Keratinocyte (primary cell): ENCODE measurements at places on chromosomes 3 and 15. TPM values are rescaled to one million over a fixed set of nuclear protein-coding genes. Genes with fewer than 3 reads are reported as not detected.
A peak's percentile ranks its signal among the peaks of the same experiment; 100 is the strongest.

Gene LARP6
- 36.5 to 72.9 TPM (median 66.1 TPM) in 3 replicates for polyA plus RNA-seq

DNA sequence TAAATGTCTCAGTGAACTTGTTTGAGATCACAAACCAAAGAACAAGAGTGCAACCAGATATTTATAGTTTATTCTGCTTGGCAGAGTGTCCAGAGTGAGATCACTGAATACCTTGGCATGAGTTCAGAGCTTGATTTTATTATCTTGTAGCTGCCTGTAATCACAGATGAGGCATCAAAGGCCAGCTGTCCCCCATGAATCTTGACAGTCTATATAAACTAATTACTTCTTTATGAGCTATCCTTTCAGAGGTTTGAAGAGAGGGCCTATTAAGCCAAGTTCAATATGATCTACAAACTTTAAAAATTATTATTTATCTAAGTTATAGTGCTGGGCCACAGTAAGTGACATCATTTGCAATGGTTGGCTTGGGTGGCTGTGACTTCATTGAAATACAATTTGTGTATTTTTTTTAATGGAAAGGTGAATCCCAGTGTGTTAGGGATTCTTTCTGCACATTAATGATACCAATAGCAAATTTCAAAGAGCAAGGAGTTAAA, 251.5 kb downstream of the CLSTN2 start:
- H3K4me1 ChIP-seq, result peaks cover 4% of the 10 kb centered on the region
- H3K4me3 ChIP-seq, result no peak overlapping the region
- H3K27me3 ChIP-seq, result no peaks in the 10 kb centered on the region
- no peak for DNase-seq
- H3K36me3 ChIP-seq, result no peaks in the 10 kb centered on the region

- H3K36me3 ChIP-seq, result no peaks in the 10 kb centered on the region
- DNase-seq, result no peak
- H3K4me1 ChIP-seq, result peaks cover 13% of the 10 kb centered on the region
- no peak overlapping the region for H3K4me3 ChIP-seq
Observed at GRCh38 chr15:48603922-48604321, 41.6 kb downstream of the FBN1 start.

Gene GPR149
- polyA plus RNA-seq, result not detected in 3 replicates

DNA sequence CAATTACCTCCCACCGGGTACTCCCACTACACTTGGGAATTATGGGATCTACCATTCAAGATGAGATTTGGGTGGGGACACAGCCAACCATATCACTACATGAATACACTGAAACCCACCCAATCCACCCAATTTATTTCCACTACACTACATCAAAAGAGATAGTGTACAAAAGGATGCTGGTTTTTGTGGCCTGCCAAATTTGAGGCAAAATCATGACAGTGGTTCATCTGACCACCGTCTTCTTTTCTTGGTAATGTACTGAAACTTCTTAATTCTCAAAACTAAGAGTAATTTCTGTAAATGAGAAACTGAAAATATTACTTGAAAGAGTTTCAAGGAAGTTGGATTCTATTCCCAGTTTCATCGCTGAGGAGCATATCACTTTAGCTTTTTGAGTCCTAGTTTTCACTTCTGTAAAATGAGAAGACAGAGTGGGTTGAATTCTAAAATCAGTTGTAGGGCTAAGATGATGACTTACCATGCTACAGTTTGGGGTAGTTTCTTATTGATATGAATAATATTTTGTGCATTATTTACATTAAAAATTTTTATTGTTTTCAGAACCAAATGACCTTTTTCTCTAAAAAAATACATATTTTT, 360.4 kb upstream of the CNTN6 start:
- no peaks in the 10 kb centered on the region for H3K36me3 ChIP-seq
- H3K4me3 ChIP-seq, result no peak overlapping the region
- H3K27me3 ChIP-seq, result no peaks in the 10 kb centered on the region
- no peaks in the 10 kb centered on the region for H3K4me1 ChIP-seq
- no peak for DNase-seq

Gene STAC
- 3.8 to 7.9 TPM (median 7.7 TPM) in 3 replicates for polyA plus RNA-seq

Gene GAP43
- not detected in 3 replicates for polyA plus RNA-seq

DNA sequence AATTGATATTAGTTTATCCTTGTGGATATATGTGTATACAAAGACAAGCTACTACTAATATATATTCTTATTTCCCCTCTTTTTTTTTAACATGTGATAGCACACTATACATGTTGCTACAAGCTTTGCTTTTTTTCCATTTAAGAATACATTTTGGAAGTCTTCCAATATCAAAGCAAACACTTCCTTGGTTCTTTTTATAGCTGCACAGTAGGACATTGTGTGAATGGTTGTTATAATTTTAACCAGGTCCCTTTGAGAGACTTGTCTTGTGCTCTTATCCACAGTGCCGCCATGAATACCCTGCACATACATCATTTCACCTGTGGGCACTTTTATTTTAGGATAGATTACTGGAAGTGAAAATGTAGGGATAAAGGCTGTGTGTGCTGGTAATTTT, 88.7 kb downstream of the CACNA2D3 start:
- no peaks in the 10 kb centered on the region for H3K4me1 ChIP-seq
- H3K27ac ChIP-seq, result no peak overlapping the region
- no peak for DNase-seq
- no peak overlapping the region for H3K4me3 ChIP-seq
- no peaks in the 10 kb centered on the region for H3K36me3 ChIP-seq
- H3K27me3 ChIP-seq, result no peaks in the 10 kb centered on the region

Gene FBXW12
- not detected in 3 replicates for polyA plus RNA-seq

DNA sequence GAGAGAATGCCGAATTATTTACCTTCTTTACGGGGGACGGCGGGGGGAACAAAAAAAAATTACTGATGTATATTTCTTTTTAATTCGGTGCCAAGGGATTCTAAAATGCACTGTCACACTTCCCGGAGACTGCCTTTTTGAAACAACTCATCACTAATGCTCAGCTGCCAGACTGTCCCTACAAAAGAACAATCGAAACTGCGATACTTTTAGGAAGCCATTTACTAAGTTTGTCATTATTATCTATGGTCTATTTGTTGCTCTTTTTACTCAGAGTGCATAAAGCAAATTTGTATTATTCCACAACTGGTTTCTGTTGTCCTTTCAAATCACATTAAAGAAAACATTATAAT, 60.8 kb downstream of the TM4SF4 start:
- H3K27ac ChIP-seq, result no peak overlapping the region
- peaks cover 13% of the 10 kb centered on the region for H3K36me3 ChIP-seq
- H3K4me1 ChIP-seq, result peaks cover 7% of the 10 kb centered on the region
- no peak for DNase-seq
- H3K4me3 ChIP-seq, result no peak overlapping the region

Gene SATB1
- polyA plus RNA-seq, result 7.8 to 9.0 TPM (median 9.0 TPM) in 3 replicates

- H3K4me3 ChIP-seq, result no peak overlapping the region
- no peaks in the 10 kb centered on the region for H3K4me1 ChIP-seq
- no peak overlapping the region for H3K27ac ChIP-seq
- H3K36me3 ChIP-seq, result peaks cover 9% of the 10 kb centered on the region
- H3K27me3 ChIP-seq, result no peaks in the 10 kb centered on the region
Observed at GRCh38 chr3:47491186-47491585, 15.4 kb upstream of the SCAP start.

- no peak for DNase-seq
- H3K4me1 ChIP-seq, result no peaks in the 10 kb centered on the region
Observed at GRCh38 chr3:125960456-125961288, 8.3 kb upstream of the ROPN1B start.

DNA sequence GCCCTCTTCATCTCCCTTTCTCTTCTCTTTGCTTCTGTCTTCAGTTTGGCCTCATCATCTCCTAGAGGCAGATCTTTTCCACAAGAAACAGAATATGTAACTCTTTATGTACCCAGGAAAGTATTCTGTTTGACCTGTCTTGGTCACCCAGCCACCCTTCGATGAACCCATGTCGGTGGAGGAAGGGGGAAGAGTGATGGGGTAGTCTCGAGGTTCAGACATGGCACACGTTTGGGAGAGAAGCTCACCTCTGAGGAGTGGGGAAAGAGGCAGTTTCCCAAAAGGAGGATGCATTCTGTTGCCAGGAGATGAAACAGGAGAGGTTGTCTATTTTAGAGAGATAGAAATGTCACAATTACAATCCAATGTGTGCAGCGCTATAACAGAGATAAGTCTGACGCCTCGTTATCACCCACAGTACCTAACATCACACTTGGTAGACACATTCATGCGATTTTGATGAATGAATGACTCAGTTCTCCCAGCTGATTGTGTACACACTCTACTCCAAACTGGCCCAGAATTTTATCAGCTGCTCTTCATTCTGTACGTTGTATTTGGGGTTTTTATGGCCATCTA, 722 bp upstream of the CCDC50 start:
- H3K27ac ChIP-seq, result peak overlapping the region; percentile 90
- H3K36me3 ChIP-seq, result no peaks in the 10 kb centered on the region
- DNase-seq, result no peak
- H3K4me3 ChIP-seq, result peak overlapping the region; percentile 89
- peaks cover 16% of the 10 kb centered on the region for H3K4me1 ChIP-seq

Gene SAMMSON
- polyA plus RNA-seq, result not detected in 3 replicates

DNA sequence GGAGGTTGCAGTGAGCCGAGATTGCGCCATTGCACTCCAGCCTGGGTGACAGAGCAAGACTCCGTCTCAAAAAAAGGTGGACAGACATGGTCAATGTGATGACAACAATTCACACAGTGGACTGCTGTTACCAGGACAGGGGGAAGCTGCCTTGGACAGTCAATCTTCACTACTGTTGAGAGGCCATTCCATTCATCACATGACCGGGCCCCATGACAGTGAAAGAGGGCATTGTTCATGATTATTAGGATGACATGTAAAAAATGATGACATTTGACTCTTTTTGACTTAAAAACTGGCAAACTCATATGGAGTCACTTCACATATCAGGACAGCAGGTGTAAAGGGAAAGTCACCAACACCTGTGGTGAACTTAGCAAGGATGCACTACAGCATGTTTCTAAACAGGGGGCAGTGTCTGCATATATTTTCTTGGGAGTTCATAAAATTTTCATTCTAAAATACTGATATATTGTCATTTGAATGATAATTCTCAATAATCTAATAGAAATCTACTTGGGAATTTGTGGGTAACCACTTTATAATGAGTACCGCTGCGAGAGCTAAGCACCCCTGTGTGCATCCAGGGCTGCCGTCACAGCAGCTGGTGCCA, 34.2 kb upstream of the LDHAL6B start:
- DNase-seq, result no peak
- H3K4me1 ChIP-seq, result peaks cover 64% of the 10 kb centered on the region
- no peaks in the 10 kb centered on the region for H3K27me3 ChIP-seq
- no peak overlapping the region for H3K4me3 ChIP-seq
- no peak overlapping the region for H3K27ac ChIP-seq

DNA sequence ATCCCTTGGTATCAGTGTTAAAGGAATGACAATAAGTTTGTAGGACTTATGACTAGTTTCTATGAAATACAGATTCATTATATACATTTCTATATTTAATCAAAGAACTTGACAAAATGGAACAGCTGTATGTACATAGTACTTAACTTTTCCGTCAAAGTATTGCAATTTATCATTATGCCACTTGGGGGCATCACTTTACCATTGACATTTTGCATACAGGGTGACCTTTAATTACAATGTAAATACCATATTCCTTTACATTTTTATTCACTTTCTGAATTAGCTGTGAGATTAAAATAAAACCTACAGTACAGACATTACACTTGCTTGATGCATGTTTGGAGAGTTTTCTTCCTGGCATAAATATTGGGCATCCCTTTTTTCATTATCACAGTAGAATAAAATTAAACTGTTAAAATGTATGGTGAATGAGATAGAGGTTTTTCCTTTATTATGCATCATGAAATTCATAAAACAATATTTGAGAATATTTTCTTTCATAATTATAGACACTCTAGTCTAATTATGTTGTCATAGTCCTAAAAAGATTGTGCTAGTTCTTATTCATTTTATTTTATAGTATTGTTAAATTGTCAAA, 6.9 kb downstream of the NEK11 start:
- H3K4me3 ChIP-seq, result no peak overlapping the region
- H3K27me3 ChIP-seq, result no peaks in the 10 kb centered on the region
- peak; percentile 11 for DNase-seq

DNA sequence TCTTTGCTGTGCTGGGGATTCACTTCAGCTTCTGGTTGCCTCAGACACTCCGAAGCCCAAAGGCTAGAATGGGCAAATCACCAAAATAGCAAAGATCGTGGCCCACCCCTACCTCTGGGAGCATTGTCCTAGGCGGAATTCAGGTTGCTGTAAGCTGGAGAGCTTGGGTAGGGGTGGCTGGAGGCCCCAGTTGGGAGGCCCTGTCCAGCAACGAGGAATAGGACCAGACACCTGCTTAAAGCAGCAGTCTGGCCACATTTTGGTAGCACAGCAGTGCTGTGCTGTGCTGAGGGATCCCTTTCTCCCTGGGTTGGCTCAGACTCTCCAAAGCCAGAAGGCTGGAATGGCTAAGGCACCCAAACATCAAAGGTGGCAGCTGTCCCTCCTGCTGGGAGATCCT, 99.3 kb downstream of the CLDN1 start:
- H3K4me3 ChIP-seq, result no peak overlapping the region
- no peaks in the 10 kb centered on the region for H3K27me3 ChIP-seq
- no peak for DNase-seq
- no peaks in the 10 kb centered on the region for H3K4me1 ChIP-seq

GRCh38 chr3:41239587-41239986, 40.3 kb downstream of the CTNNB1 start:
- H3K27me3 ChIP-seq, result no peaks in the 10 kb centered on the region
- peaks cover 36% of the 10 kb centered on the region for H3K36me3 ChIP-seq
- no peak overlapping the region for H3K27ac ChIP-seq
- DNase-seq, result no peak
- H3K4me1 ChIP-seq, result no peaks in the 10 kb centered on the region
